ENCODE measurements at places on chromosomes 2 and 18.

DNA sequence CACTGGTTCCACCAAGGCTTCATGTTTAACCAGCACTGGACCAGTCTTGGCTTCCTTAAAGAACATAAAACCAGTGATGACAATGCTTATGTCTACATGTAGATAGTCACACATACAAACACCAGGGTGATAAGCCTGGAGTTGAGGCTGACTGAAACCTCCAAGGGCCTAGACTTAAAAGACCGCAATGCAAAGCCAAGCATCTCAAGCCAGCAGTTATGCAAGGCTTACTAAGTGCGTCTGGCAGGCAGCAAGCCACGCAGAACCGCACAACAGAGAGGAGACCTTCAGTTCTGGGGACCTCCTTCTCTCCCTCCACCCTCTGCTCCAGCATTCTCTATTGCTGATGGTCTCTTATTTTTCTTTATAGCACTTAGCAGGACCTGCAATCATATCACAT, 63.2 kb upstream of the ACAA2 start:
- DNase-seq = no peak

GRCh38 chr18:78782951-78783563, 196.6 kb upstream of the SALL3 start:
- DNase-seq = no peak

DNA sequence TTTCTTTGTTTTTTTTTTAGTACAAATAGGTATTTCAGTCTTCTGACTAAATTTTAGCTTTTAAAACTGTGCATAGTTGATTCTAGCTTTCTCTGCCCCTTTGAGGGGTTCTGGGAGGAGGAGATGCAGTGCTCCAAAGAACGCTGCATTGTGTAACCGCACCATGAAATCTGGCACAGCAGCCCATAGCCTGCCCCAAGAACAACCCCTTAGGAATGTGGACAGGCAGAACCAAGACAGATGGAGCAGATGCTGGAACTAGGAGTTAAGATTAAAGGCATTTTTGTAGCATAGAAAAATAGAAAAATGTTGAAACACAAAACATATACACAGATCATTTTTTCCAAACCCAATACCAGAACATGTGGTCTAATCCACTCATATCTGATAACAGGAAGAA, 187.5 kb downstream of the SCG2 start:
- DNase-seq = no peak

- no peak for DNase-seq
Measured at GRCh38 chr18:34818064-34818463, 108.0 kb downstream of the DTNA start.

Data from common myeloid progenitor, CD34-positive (primary cell).